ENCODE measurements at places on chromosomes 7 and 10. TPM values are rescaled to one million over a fixed set of nuclear protein-coding genes. Genes with fewer than 3 reads are reported as not detected.

GRCh38 chr10:133289761-133290160, 13.1 kb upstream of the ADAM8 start:
- H3K36me3 ChIP-seq, result peaks cover 76% of the 10 kb centered on the region
- no peaks in the 10 kb centered on the region for H3K27me3 ChIP-seq
- H3K4me1 ChIP-seq, result peaks cover 7% of the 10 kb centered on the region
- no peak overlapping the region for H3K4me3 ChIP-seq
- no peak overlapping the region for H3K27ac ChIP-seq
- no peak for DNase-seq

GRCh38 chr10:109126541-109126940, 796.8 kb downstream of the XPNPEP1 start:
- H3K36me3 ChIP-seq, result no peaks in the 10 kb centered on the region
- no peak for DNase-seq
- H3K27me3 ChIP-seq, result no peaks in the 10 kb centered on the region
- no peaks in the 10 kb centered on the region for H3K4me1 ChIP-seq
- H3K4me3 ChIP-seq, result no peak overlapping the region
- no peak overlapping the region for H3K27ac ChIP-seq

ATP5F1C gene
- total RNA-seq, result 127 TPM

GRCh38 chr7:30757342-30757692, 5.4 kb downstream of the INMT start:
- no peak overlapping the region for H3K27ac ChIP-seq
- H3K4me1 ChIP-seq, result no peaks in the 10 kb centered on the region
- H3K36me3 ChIP-seq, result no peaks in the 10 kb centered on the region
- H3K27me3 ChIP-seq, result no peaks in the 10 kb centered on the region

DNA sequence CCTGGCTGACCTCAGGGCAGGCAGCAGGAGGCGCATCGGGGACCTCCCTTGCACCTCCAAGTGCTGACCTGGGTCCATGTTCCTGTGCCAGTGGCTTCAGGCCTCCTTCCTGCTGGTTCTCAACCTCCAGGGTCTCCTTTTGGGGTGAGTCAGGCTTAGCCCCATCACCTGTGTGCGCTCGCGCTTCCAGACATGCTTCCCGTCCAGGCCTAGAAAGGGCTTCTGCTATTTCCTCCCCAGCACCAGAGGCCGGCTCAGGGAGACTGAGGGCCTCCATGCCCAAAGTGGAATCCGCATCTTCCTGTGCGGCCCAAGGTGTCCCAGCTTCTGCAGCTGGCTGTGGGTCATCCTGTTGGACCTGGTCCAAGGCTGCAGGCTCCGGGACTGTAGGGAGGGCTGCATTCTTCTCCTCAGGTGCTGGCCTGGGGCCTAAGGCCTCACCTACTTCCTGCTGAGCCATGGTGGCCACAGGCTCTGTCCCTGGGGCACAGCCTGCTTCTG, 5.9 kb downstream of the NACAD start:
- no peaks in the 10 kb centered on the region for H3K4me1 ChIP-seq
- H3K4me3 ChIP-seq, result no peak overlapping the region
- peaks cover 2% of the 10 kb centered on the region for H3K36me3 ChIP-seq
- H3K27me3 ChIP-seq, result no peaks in the 10 kb centered on the region
- H3K27ac ChIP-seq, result no peak overlapping the region
- DNase-seq, result no peak

DNA sequence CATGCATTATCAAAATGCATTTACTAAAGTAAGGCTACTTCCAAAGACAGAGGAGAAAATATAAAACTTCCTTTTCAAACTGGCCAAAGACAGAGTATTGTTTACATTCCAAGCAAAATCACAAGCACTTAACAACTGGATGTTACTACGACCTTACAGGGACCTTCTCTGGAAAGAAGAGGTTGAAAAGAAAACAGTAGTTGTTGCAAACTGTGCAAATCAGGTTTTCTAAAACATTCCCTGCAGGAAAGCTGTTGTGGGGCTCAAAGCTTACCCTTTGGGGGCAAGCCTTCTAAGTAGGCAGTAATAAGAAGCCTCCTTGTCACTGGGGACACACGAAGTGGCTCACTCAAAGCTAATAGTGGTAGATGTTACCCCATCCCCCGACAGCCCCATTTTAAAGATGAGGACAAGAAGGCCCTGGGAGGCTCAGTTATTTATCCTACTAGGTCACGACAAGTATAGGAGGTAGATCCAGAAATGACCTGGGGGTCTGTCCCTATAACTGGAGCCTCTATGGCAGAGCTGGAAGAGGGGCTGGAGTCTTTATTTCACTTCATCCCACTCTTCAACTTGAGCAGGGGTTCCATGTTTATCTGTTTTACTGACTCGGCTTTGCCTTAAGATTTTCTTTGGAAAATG, 46.6 kb downstream of the ATXN7L1 start:
- no peak for DNase-seq
- H3K27ac ChIP-seq, result no peak overlapping the region
- H3K4me3 ChIP-seq, result no peak overlapping the region
- H3K36me3 ChIP-seq, result no peaks in the 10 kb centered on the region

Measured in natural killer cell (primary cell).